Trophoblast cell (in vitro differentiated cells and primary cell): ENCODE measurements at places on chromosomes 16 and 17.

DNA sequence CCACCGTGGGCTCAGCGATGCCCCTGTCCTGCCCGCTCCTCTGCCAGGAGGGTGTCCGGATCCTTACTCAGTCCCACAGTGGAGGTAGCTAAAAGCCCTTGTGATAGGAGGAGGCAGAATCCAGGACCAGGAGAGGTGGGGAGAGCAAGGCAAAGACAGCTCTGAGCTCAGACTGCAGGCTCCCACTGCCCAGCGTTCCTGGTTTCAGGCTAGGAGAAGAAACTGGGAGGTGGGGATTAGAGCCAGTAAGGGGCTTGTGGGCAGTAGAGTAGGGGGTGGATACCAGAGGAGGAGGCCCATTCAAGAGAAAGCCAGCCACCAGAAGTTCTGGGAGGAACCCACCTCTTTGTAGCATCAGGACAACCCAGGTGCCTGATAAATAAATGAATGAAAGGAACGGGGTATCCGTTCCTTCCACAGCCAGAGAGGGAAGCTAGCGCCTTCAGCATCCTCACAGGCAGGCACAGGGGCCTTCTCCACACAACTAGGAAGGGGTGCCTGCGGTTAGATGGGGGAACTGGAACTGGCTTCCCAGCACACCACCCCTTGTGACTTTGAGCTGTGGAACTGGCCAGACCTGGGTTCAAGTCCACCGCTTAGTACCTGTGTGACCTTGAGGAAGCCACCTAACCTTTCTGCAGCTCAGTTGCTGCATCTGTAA, 2.3 kb downstream of the IL21R start:
- DNase-seq: no peak

- no peak for DNase-seq
Observed at GRCh38 chr16:17237350-17237944, 233.3 kb downstream of the XYLT1 start.

DNA sequence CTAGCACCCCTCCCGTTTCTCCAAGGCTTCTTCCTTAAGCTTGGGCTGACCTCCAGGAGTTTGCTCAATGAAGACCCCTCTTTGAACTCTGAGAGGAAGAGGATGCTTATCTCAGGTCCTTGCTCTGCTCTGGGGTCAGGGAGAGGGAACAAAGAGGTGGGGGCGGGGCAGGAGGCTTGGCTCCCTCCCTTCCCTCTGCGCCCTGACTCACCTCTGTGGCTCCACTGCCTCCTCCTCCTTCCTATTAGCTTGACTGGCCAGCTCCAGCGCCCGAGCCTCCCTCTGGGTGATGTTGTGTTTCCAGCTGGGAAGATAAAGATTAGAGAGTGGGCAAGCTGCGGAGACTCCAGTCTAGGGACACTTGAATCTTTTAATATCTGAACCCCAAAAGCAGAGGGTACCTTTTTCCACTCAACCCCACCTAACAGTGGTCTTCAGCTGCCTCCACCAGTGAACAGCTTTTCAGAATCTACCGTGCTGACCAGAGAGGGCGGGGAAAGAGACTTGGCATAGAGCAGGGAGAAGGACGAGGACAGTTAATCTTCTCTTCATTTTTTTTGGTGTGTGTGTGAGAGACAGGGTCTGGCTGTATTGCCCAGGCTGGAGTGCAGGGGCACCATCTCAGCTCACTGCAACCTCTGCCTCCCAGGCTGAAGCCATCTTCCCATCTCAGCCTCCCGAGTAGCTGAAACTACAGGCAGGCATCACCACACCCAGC, 6.7 kb downstream of the GIP start:
- no peak for DNase-seq

DNA sequence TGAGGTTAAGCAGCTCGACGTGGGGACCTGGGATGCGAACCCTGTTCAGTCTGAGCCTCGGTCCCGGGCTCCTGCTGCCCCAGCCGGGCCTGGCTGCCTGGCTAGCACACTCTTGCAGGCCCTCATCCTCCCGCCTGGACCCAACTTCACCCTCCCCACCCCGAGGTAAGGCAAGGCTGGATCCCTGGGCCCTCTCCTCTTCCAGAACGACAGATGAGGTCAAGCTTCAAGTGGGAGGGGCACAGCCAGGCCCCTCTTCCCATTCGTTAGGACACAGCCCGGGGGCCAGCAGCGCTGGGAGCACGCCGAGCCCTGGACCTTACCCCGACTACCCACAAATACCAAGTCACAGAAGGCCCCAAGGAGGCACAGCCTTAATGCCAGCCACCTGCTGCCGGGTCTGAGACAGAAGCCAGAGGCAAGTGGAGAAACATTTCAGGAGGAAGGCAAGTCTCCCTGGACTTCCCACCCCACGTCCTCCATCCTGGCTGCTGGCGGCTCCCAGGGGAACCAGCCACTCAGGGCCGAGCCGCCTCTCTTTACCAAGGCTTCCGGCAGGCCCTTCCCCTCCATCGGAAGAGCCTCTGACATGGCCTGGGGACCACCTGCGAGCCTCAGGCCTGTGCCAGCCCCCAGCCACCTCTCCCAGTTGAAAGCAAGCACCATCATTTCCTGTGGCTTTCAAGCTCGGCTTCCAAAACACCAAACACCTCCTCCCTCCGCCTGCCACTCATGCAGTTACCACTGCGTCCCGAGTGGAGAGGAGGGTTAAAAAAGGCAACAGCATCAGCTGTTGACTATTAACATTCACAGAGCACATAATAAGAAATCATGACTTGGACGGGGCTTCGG, 59.9 kb downstream of the RPH3AL start:
- DNase-seq: no peak

DNA sequence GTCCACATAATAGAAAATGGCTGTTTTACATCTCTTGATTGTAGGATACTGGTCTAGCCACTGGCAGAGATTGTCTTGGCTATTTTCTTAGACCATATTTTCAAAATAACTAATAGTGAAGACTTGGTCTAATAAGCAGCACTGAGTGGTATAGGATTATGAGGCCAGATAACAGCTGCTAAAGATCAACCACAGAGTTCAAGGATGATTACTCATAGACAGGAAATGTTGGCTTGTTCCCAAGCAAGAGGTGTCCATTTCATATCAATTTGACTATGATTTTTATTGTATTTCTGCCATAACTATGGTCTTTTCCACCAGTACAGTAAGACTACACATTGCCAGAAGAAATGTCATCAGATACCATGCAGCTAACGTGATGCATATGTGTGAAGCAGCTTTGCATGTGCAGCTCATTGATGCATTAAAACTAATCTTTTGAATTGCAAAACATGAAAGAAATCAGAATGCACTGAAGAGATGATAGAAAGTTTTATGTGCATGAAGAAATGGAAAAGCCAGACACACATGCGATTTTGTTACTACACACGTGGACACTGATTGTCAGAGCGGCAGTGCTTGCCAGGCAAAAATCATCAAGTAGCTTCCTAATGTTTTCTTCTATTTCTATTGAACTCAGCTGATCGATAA, 693.3 kb downstream of the CDH11 start:
- DNase-seq: no peak

DNA sequence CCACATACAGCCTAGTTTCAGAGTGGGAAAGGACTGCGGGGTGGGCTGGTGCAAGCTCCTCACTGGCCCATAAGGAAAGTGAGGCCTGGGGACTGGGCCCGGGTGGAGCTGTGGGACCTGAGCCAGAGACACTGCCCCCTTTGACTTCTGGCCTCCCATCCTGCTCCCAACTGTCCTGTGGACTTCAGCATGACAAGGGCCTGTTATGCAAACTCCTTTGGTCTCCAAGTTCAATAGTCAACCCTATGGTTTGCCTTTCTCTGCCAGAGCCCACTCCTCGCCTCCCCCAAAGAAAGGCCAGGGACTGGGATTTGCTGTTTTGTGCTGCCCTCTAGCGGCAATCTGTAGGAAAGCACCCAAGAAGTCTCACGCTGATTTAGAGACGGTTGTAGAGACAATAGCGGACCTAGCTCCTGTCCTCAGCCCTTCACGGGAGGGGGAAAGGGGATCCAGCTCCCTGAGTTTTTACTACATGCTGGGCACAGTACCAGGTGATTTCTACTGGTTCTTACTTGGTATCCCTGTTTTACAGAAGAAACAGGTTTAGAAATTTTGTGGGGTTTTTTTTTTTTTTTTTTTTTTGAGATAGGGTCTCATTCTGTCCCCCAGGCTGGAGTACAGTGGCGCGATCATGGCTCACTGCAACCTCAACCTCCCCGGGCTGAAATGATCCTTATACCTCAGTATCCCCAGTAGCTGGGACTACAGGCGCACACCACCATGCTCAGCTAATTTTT, 1.2 kb upstream of the TLCD3B start:
- peak; percentile 33 for DNase-seq

DNA sequence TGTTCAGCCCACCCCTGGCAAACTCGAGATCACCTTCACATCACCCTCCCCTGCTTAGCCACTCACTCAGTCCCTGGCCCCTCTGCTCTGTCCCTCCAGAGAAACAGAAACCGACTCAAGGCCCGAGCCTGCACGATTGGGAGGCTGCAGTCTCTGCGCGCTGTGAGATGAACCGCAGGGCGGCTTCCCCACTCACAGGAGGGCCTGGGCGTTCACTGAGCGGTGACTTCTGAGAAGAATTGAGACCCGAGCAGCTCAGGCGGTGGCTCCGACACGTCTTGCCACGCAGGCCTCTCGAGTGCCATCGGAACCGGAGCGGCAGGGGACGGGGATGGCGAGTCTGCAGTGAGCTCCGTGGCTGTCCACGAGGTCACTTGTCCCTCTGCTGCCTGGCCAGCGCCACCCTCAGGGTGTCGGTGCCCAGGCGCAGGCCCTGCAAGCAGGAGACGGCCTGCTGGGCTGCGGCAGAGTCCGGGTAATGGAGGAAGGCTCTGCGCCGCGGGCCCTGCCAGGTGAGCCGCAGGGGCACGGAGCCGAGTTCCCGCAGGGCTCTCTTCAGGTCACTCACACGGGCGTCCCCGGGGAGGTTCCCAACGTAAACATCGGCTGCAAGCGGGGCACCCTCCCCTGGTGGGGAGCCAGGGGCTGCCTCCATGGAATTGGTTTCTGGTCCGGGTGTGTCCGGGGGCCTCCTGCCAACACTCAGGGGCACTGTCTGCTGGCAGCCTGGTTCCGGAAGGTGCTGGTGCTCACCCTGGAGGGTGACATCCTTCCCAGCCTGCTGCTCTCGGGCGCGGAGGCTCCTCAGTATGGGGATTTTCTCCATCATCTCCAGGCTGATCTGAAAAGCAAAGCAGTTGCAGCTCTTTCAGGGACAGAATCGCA, 21.6 kb downstream of the FOXF1 start:
- no peak for DNase-seq

- no peak for DNase-seq
Observed at GRCh38 chr17:32976131-32976530, 15.5 kb upstream of the SPACA3 start.

- DNase-seq: no peak
Observed at GRCh38 chr16:75378616-75379015, 54.7 kb downstream of the CFDP1 start.

DNA sequence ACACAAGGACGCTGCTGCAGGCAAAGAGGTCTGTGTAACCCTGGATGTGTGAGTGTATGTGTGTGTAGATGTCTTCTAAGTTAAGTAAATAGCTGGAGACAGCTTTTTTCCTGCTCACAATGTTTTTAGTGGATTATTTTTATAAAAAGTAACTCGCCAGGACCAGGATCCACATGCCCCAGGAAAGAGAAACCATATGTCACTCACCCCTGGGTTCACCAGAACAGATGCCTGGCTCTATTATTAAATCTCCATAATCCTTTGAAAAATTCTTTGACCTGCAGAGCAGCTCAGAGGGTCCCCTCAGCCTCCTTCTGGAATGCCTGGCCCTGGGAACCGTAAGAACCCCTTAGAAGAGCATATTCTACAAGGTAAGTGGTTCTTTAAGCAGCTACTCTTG, 18.0 kb downstream of the ABCC12 start:
- no peak for DNase-seq

DNA sequence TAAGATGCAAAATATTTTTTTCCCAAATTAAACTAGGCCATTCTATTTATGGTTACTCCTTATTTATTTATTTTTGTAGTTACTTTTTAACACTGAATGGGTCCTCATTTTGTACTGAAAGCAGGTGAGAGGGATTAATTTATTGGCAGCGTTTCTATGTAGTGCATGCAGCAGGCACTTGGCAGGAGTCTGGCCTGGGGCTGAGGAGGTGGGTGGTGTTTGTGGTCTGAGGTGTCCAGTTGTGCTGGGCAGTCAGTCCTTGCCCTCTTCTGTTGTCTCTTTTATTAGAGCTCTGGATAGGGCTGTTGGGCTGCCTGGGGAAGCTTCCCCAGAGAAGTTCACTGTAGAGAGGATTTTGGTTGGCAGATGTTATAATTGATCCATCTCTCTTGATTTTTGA, 12.7 kb downstream of the SEC14L1 start:
- DNase-seq: no peak

GRCh38 chr17:53336281-53336680, 486.4 kb upstream of the KIF2B start:
- DNase-seq: no peak

DNA sequence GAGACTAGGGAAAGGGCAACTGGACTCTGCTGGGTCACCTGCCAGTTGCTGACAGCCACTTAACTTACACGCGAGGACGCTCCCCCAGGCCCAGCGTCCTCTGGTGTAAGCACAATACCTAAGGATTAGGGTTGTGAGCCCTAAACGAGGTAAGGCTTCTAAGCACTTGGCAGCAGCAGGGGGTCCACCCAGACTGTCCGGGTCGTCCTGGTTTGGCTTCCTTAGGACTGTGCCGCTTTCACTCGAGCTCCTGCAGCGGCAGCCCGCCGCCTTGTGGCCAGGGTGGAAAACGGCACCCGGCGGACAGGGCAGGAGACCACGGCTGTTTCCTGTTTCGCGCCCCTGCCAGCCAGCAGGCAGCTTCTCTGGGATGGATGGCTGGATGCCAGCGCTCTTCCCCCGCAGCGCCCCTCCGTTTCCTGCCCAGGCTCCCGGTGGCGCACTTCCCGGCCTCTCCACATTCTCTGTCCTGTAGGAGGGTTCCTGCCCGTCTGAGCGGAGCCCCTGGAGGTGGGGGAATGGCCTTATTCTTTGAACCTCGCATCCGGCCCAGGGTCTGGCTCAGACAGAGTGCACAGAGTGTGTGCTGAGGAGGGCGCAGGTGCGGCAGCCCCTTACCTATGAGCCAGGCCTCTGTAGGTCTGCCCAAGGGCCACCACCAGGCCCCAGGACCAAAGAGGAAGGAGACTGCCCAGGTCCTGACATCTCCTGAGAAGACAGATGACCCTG, 47.0 kb upstream of the AMZ2 start:
- peak; percentile 66 for DNase-seq

DNA sequence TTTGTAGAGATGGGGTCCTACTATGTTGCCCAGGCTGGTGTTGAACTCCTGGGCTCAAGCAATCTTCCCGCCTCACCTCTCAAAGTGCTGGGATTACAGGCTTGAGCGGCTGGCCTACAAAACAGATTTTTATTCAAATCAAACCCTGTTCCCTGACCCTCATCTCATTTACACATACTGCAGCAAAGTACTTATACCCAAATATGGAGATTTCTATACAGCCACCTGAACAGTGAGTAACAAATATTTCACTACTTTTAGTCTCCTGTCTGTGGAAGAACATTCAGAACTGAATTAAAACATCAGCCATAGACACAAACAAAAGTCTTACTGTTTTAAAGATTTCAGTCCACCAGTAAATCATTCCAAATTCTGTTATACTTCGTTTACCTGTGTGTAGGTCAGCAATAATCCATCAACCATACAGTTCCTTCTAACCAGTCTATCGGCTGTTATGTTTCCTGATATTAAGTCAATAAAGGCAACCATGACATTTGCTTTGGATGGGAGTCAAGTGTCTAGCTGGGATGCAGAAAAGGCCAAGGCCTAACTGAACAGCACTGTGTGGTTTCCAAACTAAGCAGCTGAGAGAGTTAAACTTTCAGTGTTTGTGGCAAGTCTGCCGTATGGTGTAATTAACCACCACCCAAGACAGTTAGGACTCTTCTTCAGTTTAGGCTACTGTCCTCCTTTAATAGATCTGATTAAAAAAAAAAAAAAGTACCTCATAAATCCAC, 22.3 kb downstream of the ERN1 start:
- no peak for DNase-seq

GRCh38 chr17:61248399-61248798, 151.2 kb upstream of the TBX2 start:
- DNase-seq: no peak
